ENCODE measurements at places on chromosomes 12 and 14. TPM values are rescaled to one million over a fixed set of nuclear protein-coding genes. Genes with fewer than 3 reads are reported as not detected.

CEBPE gene
- total RNA-seq = not detected

KRT85 gene
- not detected for total RNA-seq

TUNAR gene
- total RNA-seq = not detected

PAH gene
- total RNA-seq = not detected

RPGRIP1 gene
- not detected for total RNA-seq

VTI1B gene
- total RNA-seq = 50.0 TPM

Data from vein endothelial cell (primary cell).